ENCODE measurements at places on chromosomes 3 and 15. TPM values are rescaled to one million over a fixed set of nuclear protein-coding genes. Genes with fewer than 3 reads are reported as not detected.
A peak's percentile ranks its signal among the peaks of the same experiment; 100 is the strongest.

GPR149 gene
- not detected for total RNA-seq

RFTN1 gene
- 128 TPM for total RNA-seq

P2RY13 gene
- not detected for total RNA-seq

FILIP1L gene
- total RNA-seq, result 0.93 TPM

SLC9C1 gene
- total RNA-seq, result not detected

TTLL13 gene
- 1.9 TPM for total RNA-seq

DNA sequence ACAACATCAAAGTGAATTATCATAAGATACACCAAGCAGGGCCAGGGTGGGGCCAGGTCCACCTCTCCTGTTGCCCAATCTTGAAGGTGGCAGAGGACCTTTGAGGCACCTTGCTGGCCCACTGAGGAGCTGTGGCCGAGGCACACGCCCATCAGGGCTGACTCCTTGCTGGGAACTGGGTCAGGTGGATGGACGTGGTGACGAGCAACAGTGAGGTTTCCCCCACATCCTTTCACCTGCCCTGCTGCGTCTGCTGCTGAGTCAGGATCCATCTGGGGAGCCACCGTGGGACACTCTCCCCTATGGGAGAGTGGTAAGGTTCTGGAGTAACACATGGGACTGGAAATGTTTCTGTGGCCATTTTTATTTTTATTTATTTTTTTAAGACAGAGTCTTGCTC lies 17.3 kb upstream of the FURIN start:
- DNase-seq, result peak; percentile 76

DNA sequence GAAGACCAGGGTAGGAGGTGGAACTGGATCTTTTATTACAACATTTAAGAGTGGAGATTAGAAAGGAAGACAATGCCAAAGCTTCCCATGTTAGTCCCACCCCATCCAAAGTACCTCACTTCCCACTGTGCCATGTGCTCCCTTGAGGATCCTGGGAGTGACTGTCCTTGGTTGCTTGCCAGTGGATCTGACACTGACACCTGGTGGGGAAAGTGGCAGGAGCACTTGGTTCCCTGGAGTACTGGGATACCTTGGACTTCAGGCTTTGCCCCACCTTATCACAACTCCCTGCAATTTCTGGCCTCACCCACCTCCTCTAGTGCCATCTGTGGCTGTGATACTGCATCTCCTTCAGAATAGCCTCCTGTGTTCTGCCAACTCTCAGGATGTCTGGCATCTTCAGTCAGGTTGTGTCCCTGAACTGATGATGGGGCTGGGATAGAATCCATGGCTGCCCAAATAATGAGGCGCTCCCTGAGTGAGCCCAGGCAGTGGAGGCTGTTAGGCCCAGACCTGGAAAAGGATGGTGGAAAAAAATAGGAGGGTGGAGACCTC lies 1.3 kb downstream of the ELL3 start:
- no peak for DNase-seq

DNA sequence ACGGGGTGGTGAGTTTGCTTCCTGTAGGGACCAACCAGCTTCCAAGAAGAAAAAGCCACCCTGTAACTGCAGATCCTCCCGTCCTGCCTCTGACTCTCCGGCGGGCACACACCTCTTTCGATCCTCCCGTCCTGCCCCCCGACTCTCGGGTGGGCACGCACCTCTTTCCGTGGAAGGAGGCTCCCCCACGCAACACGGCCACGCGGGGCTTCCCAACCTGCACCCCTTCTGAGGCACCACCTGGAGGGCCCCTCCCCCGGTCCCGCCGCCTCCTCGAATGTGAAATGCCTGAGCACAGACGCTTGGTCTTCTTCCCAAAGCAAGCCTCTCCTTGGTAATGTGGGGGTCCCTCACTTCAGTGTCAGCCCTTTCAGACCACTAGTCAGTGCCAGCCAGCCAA lies 7.3 kb downstream of the ADAMTS17 start:
- DNase-seq, result no peak

- no peak for DNase-seq
Measured at GRCh38 chr3:122961146-122961545, 66.4 kb downstream of the SEMA5B start.

DNA sequence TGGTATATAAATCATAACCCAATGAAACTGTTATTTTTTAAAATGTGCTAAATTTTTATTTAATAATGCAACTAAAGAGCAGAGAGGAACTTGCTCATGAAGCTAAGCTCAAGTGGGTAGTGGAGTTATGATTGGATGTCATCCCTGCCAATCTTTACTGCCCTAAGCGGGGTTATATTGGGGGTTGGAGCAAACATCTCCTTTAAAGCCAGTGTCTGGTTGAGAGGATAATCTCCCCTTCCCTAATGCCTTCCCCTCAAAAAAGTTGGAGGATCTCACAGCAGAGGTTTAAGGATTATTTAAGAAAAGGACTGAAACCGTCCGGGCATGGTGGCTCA lies 32.1 kb upstream of the CLASP2 start:
- DNase-seq, result no peak

All from activated T-cell treated with anti-CD3 and anti-CD28 coated beads, Interleukin-2, amount 50 U/mL, for 72 hours (primary cell).